ENCODE measurements at places on chromosomes 12 and 14.

- no peak for DNase-seq
Measured at GRCh38 chr14:101352567-101352966, 208.7 kb upstream of the DIO3 start.

DNA sequence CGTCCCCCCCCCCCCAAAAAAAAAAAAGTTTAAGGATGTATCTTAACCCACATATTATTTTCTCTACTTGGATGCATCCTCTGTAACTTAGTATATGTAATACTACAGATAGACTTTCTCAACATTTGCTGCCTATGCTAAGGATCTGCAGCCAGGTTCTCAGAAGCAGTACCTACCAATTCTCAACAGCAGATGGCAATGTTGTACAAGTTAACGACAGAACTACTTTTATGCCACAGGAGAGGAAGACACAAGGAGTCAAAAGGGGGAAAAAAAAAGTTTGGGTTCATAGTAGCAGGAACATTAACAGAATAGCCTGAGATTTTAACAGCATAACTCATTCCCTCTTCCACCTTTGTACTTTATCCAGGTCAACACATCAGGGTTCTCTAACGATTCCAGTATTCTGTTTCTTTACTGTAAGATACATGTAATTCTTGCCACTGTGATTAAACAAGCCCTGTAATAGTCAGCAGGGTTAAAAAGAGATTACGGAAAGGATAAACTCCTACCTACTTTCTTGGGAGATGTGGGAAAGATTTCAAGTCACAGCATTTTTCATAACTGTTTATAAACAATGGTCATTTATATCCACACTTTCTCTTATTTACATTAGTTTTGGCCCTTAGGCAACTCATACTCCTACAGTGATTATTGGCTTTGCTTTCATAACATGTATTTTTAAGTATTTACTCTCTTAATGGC, 5.7 kb upstream of the NEK9 start:
- peak; percentile 80 for DNase-seq

DNA sequence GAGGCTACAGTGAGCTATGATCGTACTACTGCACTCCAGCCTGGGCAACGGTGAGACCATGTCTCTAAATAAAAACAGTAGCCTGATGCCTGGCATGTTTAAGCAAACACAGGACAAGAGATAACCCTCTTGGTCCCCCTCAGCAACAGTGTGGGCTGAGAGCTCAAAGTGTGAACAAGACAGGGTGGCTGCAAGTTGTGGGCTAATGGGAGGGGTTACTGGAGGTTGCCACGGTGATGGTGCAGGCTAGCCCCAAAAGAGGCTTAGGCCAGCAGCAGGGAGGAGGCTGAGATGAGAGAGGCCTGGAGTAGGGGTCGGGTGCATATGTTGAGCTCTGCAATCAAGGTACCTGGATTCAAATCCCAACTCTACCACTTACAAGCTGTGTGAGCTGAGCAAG, 3.4 kb upstream of the LGMN start:
- DNase-seq = no peak

DNA sequence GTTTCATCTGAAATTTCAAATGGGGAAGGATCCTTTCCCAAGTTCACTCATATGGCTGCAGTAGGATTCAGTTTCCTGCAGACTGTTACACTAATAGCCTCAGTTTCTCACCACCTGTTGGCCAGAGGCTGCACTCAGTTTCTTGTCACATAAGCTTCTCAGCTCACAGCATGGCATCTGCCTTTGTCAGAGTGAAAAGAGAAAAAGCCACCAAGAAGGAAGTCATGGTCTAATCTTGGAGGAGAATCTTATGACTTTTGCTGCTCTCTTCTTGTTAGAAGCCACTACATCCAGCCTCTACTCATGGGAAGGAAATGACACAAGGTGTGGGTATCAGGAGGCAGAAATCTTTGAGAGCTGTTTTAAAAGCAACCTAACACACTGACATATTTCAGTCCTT, 39.4 kb upstream of the BTG1 start:
- DNase-seq = peak; percentile 15

- no peak for DNase-seq
Measured at GRCh38 chr12:104471336-104471735, 14.6 kb downstream of the CHST11 start.

- no peak for DNase-seq
Measured at GRCh38 chr14:52307905-52308304, 6.2 kb upstream of the PTGER2 start.
